Memory B cell (primary cell): ENCODE measurements at places on chromosomes 16 and 17.

DNA sequence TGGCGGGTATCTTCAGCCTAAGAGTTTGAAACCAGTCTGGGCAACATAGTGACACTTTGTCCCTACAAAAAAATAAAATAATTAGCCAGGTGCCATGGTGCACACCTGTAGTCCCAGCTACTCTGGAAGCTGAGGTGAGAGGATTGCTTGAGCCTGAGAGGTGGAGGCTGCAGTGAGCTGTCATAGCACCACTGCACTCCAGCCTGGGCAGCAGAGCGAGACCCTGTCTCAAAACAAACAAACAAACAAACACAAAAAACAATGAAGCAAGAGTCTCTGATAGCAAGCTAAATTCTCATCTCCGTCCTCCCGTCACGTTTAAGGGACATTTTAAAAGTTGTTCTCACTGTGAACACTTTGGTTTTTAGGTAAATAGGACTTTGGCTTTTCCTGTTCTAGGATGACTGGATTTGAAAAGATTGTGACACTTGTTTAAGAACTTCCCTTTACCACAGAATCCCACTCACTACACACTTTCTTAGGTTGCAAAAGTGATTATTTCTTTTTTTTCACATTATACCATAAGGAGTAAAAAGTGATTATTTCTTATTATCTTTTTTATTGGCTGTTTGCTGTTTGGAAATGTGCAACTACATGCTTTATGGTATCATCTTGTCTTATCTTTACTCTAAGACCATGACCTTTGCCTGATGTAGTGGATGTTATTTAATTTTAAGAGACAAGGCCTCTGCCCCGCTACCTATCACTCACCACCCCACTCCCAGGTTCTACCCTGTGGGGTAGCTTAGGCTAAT, 4.4 kb upstream of the ERN1 start:
- no peak for DNase-seq

DNA sequence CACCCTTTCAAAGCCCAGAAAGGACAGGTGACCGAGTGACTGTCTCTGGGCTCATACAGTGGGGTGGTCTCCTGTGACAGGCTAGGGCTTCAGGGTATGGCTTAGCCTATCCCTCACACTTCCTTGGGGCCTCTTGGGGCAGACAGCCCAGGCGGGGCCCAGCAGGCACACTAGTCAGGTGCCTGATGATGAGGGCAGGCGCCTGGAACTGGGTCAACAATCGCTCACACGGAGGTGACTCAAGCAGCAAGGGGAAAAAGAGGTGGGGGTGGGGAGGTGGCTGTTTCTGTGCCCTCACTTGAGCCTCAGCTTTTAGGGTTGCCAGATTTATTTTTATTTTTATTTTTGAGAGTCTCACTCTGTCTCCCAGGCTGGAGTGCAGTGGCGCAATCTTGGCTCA, 6.4 kb upstream of the GRN start:
- no peak for DNase-seq

GRCh38 chr17:4584101-4584916, at the start of gene SMTNL2:
SMTNL2 (plus strand) TSS chr17:4584529; CDS start chr17:4584606, 77 bp downstream.
- peak; percentile 25 for DNase-seq

DNA sequence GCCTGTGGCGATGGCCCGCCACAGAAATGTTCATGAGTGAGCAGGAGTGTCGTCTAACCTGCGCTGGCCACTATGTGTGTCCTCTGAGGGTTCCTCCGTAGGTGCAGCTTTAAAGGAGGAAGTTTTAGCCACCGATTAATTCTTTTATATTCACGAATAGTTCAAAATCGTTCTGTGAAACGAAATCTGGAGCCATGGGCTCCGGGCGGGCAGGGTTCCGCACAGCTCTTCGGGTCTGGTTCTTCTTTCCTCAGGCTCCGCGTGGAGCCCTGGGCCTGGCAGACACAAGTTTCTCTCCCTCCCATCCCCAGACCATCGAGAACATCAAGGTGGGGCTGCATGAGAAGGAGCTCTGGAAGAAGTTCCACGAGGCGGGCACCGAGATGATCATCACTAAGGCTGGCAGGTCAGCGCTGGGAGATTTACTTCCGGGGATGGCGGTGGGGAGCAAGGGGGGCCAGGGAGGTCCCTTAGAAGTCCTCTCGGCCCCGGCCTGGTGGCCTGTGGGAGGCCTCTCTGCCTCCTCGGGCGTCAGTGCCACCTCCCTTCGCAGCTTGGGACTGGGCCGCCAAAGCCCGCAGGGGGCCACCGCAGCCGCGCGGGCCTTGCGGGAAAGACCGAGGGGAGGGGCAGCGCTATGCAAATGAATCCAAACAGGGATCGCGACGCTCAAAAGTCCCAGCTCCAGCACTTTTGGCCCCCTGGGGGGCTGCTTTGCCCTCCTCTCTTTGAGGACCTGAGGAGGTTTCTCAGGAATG, 5.2 kb downstream of the TBX4 start:
- DNase-seq, result no peak

- no peak for DNase-seq
Observed at GRCh38 chr17:80212962-80213642, 7.0 kb downstream of the SGSH start.

DNA sequence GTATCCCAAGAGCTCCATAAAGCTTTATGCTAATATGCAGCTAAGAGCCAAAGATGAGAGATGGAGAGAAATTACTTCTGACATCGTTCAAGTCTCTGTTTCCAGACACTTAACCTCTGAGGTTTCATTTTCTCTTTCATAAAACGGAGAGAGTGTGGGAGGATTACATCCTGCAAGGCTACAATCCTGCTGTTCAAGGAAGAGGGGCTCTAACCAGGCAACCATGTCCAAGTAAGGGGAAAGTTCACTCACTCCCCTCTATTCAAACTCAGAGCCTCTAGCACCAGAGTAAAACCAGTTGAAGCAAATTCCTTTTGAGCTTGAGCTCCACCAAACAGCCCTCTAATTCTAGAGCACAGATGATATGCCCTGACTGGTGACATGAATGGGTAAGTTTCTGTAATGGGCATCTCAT, 397.4 kb downstream of the NPIPA8 start:
- DNase-seq, result no peak

DNA sequence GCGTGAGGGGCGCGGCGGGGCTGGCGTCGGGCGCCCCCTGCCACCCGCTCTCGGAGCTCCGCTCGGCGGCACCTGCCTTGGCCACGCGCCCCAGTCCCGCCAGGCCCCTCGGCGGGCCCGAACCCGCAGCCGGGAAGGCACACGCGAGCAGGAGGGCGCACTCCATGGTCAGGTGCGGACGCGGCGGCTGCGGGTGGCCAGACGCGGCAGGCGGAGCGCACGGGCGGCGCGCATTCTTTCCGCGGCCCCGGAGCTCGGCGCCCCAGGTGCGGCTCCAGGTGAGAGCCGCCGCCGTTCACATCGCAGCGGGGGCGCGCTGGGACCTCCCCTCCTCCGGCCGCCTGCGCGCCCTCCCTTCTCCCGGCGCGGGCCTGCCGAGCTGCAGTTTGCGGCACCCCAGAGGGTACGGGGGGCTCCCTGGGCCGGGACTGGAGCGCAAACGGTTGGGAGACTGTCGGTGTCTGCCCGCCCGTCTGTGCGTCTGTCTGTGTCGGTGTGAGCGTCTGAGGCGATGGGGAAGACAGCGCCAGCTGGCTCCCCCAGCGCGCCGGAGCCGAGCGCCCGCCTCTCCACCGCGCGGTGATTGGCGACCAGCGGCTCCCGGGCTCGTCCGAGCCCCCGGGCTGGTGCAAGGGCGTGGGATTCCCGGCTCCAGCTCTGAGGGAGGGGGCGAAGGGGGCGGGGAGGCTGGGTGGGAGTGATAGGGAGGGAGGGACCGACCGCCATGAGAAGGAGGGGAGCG, at the start of gene ADAMTS18:
Gene ADAMTS18 (minus strand): TSS at position 505 of the 742 bp plus-strand sequence. CDS start 339 bp downstream, at position 166.
- no peak for DNase-seq

DNA sequence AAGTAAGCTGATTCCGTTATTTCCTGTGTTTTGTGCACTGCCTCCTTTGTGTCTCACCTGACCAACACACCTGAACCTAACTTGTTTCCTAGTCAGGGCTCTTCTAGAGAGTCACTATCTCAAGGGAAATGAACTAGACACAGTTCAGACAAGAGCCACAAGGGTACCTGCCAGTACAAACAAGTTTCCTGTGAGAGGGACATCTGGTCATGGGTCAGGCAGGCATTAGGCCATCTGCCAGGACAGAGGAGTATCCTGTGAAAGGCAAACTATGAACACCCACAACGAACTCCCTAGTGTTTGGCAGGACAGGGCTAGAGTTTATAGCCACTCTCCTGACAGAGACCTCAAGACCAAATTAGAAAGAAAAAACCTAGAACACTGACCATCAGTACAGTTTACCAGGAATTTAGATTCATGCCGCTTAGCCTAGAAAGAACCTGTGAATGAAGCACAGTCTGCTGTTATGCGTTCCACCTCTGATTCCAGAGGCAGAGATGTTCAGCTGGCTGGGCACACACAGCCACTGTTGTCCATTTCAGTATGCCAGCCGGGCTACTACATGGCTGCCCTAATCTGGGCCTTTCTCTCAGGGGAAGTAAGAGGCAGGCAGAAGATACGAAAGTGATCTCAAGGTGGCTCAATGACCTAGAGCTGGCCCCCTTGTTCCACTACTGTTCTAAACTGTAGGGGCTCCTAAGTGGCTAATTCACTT, 20.7 kb upstream of the GLG1 start:
- no peak for DNase-seq

- no peak for DNase-seq
Observed at GRCh38 chr17:79482727-79483521, 127.9 kb downstream of the RBFOX3 start.

DNA sequence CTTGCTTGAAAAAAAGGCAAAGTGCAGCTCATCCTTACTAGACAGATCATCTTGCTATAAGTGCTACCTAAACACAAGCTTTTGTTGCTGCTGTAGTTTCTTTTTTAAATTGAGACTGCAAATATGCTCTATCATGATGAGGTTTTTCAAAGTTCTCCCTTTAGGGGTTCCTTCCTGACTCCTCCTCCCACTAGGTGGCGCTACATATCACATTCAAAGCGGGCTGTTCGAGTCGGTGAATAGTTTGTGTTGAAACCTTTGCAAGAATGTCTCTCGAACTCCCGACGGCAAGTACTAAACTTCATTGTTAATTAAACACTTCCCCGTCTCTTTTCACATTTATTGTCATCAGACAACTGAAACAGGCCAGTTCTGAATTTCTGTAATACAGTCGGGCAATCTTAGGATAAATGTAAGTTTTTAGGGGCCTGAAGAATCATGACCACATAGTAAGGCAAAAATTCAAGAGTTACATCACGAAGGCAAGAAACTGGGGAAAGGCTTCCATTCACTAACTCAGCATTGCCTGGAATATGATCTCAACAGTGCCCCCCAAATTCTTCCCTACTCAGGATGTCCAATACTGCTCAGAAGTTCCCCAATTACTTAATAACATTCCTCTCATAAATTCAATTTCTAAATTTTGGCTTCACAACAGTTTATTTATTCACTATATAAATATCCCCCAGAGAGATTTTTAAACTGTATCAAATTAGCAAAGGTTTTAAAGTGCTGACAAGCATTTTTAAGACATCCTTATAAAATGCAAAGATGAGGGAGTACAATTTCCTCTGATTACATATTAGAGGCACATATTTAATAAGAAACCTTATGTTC, 6.7 kb downstream of the HS3ST3A1 start:
- peak; percentile 76 for DNase-seq
